Right hindlimb (tissue), 1 donor: ENCODE measurements at places on chromosomes 3 and 15.
A peak's percentile ranks its signal among the peaks of the same experiment; 100 is the strongest.

GRCh38 chr3:69785769-69786320 is 46.6 kb downstream of the MITF start:
- no peak for DNase-seq

- peak; percentile 15 for DNase-seq
Measured at GRCh38 chr15:78761020-78761419, 50.2 kb downstream of the ADAMTS7 start.

DNA sequence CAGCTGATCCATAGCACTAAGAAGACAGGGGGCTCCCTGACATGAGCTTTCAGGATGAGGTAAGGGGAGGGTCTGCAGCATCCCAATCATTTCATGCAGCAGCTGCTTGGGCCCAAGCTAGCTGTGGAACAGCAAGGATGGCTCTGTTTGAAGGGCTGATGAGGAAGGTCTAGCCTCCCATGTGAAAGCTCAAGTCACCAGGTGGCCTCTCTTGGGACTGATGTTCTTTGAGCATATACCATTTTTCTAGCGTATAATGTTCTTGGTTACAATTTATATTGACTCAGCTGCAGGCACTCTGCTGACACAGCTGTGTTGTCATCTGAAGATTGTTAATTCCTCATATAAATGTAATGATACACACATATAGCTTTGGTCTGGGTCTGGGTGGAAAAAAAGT is 87.0 kb downstream of the CD200R1L start:
- peak; percentile 22 for DNase-seq

GRCh38 chr15:91710080-91710698 is 143.3 kb upstream of the SLCO3A1 start:
- no peak for DNase-seq
